ENCODE measurements at places on chromosomes 2 and 18.

DNA sequence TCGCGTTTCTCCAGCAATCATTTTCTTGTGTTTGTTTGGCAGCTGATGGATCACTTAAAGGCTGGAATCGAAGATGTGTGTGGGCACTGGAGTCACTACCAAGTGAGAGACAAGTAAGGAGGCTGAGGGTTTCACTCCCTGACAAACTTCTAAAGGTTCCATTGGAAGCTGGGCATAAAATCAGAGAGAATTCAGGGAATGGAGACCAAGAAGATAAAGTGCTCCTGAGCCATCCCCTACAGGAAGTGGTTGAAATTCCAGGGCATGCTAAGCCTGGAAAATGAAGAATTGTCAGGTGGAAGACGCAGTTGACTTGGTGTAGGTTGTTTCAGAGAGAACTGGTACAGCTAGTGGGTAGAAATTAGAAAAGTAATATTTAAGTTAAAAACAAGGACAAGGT is 39.1 kb downstream of the SLC9A4 start:
- DNase-seq = no peak

DNA sequence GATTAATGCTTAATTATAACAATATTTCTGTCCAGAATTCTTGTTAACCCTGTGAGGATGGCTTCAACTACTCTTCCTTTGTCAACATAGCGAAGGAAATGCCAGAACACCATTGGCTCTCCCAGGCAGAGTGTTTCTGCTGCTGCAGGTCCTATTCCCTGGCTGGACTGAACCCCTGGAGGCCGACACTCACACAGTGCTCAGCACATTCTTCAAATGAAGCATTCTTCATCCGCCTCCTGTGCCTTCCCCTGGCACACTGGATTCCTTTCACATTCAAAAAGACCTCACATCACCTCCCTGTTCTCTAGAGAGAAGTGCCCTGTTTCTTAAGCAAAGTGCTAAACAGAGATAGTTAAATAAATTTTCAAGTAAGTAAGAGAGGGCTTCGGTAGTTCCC is 187.3 kb upstream of the MSH6 start:
- no peak for DNase-seq

GRCh38 chr2:42840760-42841159 is 48.4 kb upstream of the HAAO start:
- no peak for DNase-seq

DNA sequence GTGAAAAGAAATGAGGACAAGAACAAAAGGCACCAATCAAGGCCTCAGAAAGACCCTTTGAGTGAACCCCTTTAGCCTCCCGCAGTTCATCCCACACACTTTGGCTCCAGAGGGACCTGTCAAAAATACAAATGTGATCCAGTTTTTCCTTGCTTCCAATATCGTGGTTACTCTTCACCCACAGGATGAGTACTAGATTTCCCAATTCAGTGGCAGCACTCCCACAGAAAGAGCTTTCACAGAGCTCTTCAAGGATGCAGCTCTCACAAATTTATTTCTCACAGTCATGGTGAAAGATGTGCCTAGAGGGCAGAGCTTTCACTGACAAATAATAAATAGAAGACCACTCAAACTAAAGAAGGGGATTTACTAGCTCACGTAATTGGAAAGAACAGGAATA is 3.0 kb upstream of the GFPT1 start:
- DNase-seq = no peak

GRCh38 chr18:3914833-3915610 is 465.1 kb downstream of the TGIF1 start:
- DNase-seq = no peak

GRCh38 chr18:5912566-5912965 is 17.2 kb upstream of the TMEM200C start:
- no peak for DNase-seq

GRCh38 chr2:88252646-88253045 is 82.5 kb downstream of the THNSL2 start:
- DNase-seq = no peak

- no peak for DNase-seq
Measured at GRCh38 chr18:78303519-78304191, 676.0 kb upstream of the SALL3 start.

DNA sequence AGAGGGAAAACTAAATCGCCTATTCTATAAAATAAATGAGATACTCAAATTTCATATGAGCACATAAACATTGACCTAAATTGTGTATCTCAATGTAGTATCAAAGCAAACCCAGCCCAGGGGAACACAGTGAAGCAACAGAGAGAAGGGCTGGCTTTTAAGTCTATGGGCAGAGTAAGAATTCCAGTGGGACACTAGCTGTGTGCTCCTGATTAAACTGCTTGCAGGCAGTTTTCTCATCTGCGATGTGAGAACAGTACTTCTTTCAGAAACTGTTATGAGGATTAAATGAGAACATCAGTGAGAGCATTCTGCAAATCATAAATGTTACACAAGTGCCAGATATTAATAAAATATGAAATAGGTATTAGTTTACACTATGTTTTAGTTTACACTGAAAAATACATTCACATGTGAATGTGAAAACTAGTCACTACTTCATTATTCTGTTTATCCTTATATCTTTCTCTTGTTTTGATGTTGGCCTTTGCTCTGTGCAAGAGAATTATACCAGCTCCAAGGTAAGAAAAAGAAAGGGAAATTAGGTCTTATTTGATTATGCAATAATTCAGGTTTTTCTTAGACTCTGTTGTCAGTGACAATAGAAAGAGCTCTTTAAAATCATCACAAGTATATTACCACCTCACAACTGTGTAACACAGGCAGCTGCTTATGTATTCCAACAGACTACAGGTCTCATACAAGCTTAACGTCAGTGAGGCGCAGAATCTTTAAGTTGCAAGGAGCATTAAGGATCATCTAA is 47.5 kb downstream of the GAREM1 start:
- no peak for DNase-seq

DNA sequence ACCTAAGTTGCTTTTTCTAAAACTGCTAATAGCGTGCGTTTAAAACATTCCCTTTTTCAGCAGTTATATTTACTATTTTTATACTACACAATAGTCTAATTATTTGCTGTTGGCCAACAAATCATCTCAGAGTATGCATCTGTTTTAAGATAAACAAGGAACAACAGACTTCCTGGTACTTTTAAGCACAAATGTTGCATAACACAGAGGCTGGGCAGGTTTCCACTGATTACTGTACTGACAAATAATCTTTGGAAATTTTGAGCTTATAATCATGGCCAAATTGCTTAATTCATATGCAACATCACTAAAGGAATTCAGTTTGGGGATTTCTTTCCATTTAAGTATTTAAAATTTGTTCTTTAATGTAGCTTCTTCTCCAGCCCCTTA is 737.4 kb upstream of the SALL3 start:
- DNase-seq = no peak
